Right renal pelvis (tissue), 4 donors: ENCODE measurements at places on chromosomes 3 and 15.

GRCh38 chr3:110423276-110423675 lies 648.3 kb upstream of the NECTIN3 start:
- DNase-seq, result no peak

DNA sequence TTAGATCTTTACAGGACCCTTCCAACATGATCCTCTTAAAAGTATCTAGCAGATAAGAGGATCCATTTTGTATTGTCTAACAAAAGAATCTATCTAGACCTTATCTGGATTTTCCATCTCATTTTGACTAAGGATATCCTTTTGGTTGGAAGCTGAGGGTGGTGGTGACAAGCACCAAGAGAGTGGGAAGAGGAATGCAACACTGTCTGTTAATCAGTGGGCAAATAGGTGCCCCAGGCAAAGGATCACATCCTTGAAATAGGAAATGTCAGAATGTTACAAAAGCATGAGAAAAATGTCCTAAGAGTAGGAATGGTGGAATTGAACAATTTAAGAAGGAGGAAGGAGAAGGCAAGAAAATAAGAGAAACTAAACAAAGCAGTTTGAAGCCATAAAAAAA lies 420.7 kb upstream of the CNTN3 start:
- DNase-seq, result no peak

DNA sequence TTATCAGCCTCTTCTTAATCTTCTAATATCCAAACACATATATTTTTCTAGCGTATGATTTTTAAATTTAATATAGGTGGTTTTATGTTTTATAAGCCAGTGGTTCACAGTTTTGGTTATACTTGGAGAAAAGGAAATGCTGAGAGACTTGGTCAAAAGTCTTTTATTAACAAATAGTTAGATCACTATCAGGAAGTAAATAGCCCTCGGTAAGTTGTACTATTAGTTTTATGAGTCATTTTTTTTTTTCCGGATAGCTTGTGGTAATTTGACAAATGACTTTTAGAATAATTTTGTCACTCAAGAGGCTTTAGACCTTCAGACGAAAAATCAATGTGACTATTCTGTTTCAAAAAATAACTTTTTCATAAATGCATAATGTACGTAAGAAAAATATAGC lies 232.2 kb upstream of the ROBO1 start:
- no peak for DNase-seq

DNA sequence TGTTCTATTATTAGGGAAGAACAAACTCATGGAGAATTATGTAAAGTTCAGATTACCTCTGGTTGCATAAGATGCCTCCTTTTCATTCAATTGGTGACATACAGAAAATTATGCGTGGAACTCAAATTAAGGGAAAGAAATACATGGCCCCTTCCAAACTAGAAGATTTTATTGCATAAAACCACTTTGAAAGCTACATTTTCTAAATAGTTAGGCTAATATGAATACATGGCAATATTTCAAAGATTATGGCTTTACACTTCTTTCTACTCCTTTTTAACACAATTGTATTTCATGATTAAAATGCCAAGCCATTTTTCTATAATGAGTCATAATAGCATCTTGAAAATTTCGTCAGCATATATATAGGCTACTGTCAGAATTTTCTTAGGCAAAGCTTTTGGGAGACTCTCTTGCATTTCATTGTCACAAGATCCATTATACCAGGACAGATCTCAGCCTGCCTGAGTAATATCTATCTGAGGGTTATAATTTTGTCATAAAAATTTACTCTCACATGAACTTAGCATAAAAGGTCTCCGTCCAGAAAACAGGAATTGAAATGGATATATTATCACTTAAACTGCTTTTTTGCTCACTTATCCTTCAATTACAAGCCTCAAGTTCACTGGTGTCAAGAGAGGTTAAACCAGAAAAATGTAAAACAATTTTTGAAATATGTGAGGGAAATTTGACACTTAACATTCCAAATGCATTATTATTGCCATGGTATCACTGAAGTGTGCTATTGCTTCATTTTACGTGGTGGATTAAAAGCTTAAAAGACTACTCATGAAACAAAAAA lies 37.1 kb downstream of the CPA3 start:
- no peak for DNase-seq

- DNase-seq, result no peak
These were observed 485.8 kb downstream of the GABRG3 start for GRCh38 chr15:27456807-27457206.

DNA sequence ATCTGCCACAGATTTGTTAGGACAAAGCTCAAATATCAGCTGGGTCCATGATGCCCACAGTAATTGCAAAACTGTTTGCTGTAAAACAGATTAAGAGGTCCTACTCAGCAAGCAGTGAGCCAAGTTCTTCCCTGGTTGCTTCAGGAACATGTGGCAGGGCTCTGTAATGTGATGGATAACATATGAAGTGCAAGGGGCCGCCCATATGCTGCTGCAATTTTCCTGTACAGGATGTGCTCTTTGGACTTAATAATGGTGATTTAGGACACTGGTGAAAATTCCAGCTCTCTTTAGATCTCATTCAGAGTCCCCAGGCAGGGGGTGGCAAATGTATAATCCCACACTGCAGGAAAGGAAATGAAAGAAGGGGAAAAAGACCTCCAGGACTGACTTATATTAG lies 289.4 kb downstream of the LSAMP start:
- DNase-seq, result no peak

- DNase-seq, result no peak
These were observed 44.9 kb downstream of the APBA2 start for GRCh38 chr15:28930476-28931291.

DNA sequence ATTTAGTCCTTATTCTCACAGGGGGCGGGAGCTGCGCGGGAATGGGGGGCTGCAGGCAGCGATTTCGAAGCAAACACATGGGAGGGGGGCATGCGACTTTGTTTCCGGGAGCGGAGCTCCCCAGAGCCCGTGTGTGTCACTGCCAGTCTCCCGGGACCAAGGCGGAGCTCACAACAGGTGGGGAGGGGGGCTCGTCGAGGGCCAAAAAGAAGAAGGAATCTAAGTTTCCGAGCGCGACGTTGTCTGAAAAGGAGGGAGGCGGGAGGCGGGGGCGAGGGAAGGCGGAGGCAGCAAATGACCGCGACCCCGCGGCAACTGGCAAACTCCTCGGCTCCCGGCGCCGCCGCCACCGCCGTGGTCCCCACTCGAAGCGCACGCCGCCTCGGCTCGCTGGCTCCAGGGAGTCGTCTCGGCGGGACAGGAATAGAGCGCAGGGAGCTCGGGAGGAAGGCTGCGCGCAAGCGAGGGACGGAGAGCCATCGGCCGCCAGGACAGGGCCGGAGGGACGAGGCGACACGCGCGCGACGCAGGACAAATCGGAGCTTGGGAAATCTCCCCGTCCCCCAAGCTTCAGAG lies 1.4 kb downstream of the FOXP1 start:
- no peak for DNase-seq

DNA sequence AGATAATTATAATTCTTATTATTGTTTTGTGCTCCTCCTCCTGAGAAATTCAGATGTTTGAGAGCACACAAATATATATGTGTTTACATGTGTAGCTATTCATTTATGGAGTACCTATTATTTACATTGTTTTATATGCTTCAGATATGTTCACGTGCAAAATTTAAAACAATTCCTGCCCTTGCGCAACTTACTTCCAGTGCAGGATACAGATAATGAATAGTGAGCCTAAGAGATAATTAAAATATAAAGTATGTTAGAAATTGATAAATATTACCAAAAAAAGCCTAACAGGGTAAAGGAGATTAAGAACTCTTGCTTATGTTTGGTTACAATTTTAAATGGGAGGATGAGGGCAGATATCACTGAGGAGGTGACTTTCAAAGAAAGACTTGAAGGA lies 81.7 kb upstream of the DPH6 start:
- no peak for DNase-seq
